ENCODE measurements at places on chromosomes 16 and 17. TPM values are rescaled to one million over a fixed set of nuclear protein-coding genes. Genes with fewer than 3 reads are reported as not detected.

DNA sequence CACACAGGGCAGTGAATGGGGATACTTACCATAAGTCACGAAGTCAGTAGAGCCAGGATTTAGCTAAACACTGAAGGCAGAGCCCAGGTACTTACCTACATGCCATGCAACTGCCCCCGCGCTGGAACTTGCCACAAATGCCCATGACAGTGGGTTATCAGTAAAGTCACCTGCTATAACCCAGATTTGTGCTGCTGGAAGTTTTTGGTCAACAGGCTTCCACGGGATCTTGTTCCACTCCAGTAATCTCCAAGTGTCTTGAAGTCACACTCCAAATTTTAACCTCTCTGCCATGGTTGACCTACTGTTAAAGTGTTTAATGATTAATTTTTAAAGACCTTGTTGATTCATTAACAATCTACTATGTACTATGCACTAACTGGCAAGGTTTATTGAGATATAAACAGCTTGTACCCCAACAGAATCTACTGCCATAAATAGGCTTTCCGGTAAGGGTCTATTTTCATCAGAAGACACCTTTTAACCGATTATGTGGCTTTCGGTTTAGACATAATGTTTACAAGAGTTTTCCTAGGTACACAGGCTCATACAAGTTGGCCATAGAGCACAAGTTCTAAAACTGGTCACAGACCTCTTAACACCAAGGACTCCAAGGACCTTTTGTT is 6.3 kb upstream of the SLC5A11 start:
- DNase-seq, result no peak

DNA sequence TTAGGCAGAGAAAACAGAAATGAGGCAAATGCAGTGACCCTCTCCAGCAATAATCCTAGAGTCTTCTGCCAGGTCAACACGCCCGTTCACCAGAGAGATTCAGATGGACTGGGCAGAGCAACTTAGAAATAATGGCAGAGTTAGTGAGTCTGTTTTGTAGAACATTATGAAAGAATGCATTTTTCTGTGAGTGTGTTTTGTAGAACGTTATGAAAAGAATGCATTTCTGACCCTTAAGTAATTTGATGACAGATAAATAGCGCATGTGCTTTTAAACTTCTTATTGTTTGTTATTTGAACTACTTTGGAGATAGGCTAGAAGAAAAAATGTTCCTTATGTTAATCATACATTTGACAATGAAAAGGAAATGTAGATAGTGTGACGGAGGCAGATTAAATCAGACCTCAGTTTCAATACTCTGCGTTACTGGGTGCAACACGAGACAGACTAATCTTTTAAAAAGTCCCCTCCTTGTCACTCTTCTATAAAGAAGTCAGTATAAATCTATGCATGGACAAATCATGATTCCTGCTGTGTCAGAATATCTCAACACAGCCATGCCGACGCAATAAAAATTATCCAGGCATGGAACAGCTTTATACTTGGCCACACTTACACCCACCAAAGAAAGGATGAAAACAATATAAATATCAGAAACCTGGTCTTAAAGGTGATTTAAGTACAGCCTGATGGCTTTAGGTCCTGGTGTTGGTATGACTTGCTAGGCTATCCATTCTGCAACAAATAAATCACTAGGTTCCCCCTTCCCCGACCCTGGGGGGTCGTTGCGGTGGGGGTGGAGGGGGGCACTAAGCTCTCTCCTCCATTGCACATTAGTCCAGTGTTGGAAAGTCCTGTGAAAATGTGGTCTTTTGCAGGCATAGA is 47.8 kb downstream of the MARCHF10 start:
- DNase-seq, result no peak

DNA sequence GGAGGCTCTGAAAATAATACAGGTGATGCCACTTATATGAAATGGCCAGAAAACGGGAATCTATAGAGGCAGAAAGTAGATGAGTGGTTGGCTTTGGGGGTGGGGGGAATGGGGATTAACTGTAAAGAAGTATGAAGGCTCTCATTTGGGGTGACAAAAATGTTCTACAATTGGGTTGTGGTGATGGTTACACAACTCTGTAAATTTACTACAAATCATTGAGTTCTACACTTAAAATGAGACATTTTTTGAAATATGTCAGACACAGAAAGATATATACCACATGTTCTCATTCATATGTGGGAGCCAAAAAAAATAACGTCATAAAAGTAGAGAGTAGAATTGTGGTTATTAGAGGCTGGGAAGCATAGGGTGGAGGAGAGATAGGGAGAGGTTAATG is 25.7 kb downstream of the ARHGAP17 start:
- DNase-seq, result no peak

DNA sequence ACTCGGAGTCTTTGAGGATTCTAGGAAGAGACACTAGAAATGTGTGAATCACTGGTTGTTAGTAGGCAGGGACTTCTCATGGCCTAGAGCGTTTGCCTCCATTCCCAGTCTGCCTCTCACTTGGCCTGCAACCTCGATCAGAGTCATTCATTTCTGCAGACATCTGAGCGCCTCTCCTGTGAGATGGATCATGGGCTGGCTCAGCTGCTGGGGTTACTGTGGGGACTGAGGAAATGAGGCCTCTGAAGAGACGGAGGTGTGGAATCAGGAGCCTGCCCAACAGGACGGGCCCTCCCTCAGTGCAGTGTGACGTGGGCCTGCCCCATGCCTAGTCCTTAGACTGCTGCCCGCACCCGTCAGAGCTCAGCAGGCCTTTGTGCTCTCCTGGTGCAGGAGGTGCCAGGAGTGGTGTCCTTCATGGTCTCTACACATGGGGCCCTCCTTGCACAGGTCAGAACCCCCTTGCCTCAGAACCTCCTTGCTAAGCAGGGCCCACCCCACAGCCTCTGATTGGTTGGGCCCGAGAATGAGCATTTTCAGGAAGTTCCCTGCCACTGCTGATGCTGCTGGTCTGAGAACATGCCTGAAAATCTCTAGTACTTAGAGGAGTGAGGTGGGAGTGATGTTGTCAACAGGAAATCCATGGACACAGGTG is 99.4 kb downstream of the NPIPB11 start:
- DNase-seq, result no peak

- no peak for DNase-seq
Observed at GRCh38 chr16:11097094-11097786, 152.9 kb downstream of the CLEC16A start.

GRCh38 chr17:37168731-37169353 is 206.9 kb upstream of the C17orf78 start:
- DNase-seq, result no peak

CCDC200 gene
- not detected for total RNA-seq

- DNase-seq, result no peak
Observed at GRCh38 chr17:28045304-28045703, 2.8 kb downstream of the NLK start.

DNA sequence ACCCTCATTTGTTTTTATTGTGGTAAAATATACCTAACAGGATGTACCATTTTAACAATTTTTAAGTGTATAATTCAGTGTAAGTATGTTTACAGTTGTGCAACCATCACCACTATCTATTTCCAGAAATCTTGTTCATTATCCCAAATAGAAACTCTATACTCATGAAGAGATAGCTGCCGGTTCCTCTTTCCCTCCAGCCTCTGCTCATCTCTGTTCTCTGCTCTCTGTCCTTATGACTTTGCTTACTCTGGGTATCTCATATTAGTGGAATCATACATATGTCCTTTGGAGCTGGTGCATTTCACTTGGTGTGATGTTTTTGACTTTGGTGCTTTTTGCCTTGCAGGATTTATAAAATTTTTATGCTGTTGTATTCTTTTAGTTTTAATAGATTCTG is 19.4 kb downstream of the CYLD start:
- DNase-seq, result no peak

DNA sequence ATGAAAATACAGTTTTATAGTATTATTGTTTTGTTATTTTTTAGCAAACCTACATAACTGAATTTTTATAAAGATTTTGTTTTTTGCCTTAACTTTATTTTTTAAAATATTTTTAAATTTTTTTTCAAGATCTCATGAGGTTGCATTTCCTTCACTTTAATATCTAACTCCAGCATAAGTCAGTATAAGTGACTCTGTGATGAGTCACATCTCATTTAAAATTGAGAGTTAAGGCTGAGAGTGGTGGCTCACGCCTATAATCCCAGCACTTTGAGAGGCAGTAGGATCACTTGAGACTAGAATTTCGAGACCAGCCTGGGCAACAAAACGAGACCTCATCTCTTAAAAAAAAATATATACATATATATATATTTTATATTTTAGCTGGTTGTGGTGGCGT is 44.0 kb downstream of the NLK start:
- DNase-seq, result peak; percentile 68

GRCh38 chr17:50931144-50931908 is 65.2 kb upstream of the TOB1 start:
- peak; percentile 75 for DNase-seq

DNA sequence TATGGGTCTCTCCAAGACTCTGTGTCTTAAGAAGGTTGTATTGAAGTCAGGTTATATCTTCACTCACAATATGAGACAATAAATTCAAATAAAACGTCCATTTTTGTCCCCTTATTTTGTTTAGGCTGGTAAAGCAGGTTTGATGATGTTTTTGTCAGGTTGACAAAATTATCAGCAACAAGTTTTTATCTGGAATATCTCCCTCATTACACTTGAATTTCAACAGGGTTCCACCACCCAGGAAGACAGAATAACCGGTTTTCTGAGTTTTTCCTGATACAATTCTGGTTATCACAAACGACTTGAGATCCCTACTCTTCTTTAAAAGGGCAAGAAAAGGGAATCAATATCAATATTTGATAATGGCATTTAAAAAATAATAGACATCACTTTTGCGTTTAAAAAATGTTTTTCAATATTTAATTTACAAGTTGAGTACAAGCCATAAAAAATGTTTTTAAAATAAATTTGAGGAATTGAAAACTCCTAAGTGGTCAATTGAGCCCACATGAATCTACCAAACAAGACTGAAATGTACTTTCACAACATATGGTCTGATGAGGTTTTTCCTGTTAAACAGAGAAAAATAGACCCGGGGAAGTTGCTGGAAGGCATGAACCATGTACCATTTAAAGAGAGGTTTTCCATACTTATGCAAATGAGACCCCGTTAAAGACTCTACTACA is 1.4 kb upstream of the ATP6V0A1 start:
- no peak for DNase-seq

GRCh38 chr17:55816532-55817396 is 65.9 kb downstream of the PCTP start:
- DNase-seq, result no peak

HID1 gene
- total RNA-seq, result 51.0 TPM

GRCh38 chr16:14564861-14565687 is 65.0 kb downstream of the PARN start:
- DNase-seq, result peak; percentile 65

GRCh38 chr16:84919269-84919668 is 92.1 kb downstream of the ZDHHC7 start:
- no peak for DNase-seq

DNA sequence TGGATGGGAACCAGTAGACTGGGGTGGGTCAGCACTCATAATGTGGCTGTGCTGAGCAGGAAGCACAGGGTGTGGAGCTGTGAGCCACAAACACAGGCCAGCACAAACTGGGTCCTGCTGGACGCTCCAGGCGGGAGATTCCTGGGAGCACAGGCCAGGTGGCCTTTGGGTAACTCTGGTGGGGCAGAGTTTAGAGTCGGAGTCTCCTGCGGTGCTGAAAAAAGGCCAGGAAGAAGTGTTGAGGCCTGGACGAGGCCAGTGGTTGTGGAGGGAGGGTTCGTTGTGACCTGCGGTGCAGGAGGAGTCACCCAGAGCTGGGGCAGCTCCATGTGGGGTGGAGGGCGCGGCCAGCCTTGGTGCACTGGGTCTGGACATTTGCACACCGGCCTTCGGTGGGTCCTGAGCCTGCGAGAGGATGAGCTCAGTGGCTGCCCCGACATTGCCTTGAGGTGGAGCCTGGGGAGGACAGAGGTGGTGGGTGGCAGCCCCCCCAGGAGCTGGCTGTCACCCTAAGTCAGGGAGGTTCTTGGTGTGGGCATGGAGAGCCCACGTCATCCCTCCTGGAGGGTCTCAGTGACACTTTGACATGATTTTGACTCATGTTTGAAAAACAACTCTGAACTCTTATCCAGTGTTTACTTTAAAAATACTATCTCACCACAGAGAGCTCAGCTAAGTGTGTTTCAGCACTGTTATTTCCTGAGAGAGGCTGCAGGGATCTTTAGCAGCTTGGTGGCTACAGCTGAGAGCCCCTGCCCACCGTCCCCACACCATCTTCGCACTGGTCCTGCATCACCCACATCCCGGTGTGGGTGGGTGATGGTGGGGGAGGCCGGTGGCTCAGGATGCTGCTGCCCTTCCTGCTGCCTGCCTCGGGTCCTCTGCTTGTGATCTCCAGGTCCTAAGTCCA is 98.7 kb downstream of the NPIPB11 start:
- peak; percentile 7 for DNase-seq

DNA sequence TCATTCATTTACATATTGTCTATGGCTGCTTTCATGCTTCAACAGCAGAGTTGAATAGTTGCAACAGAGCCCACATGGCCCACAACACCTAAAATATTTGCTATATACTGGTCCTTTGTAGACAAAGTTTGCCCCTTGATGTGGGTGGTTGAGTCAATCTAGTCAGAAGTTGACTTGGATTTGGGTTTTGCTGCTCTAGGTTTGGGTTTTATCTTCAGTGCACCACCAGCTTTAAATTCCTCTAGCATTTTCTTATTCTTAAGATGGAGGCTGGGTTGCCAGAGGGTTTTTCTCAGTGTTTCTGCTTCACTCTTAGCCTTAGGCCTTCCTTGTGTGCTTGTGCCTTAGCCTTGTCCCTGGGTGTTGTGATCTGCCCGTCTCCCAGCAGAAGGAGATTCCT is 51.0 kb downstream of the CCDC182 start:
- no peak for DNase-seq

GAST gene
- total RNA-seq, result not detected

DNA sequence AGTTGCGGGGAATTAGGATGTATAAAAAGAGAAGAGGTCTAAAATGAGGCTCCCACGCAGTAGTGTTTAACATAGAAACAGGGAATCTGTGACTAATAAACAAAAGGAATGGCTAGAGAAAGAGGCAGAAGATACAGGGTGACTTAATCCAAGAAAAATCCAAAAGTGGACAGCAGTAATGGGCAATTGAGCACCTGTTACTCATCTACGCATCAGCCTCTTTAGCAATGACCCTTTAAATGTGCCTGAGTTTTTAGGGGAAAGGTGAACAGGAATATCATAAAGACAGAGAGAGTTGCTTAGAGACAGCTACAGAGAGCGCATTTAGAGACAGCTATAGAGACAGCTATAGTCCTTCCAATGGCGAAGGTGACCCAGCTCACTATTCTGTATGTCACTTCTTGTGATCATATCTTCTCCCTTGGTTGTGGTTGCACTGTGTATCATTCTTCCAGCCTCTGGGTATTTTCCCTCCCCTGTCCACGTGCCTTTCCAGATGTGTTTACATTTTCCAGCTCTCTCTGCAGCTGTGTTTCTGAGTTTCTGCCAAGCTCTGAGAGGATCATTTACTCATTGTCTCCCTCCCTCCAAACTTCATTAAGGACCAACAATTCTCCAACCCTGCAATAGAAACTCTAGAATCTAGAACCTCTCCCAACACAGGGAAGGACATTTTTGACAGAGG is 61.5 kb downstream of the MYOCD start:
- peak; percentile 16 for DNase-seq

VWA3A gene
- not detected for total RNA-seq

Data from PC-3 (cell line).